NCI-H69 (cell line): ENCODE measurements at places on chromosomes 4 and X.

DNA sequence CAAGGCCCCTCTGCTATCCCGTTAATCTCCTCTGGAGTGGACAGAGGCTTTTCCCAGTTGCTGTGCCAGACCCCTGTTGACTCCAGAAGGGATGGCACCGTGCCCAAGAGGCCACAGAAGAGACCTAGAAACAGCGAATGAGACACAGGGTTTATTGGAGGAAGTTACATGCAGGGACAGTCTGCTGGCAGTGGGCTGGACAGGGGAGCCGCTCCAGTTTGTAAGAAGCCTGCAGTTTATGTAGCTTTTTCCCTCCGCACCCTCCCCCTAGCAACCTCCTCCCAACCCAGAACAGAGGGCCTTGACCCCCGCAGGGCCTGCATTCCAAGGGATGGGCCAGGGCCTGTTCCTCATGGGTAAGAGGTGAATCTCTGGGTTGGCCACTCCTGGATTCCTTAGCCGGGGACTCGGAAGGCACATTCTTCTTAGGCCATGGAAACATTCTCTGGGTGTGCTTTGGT, 216.8 kb upstream of the PSAPL1 start:
- no peak for DNase-seq

- DNase-seq = no peak
Observed at GRCh38 chrX:24204958-24205357, 55.4 kb downstream of the ZFX start.

DNA sequence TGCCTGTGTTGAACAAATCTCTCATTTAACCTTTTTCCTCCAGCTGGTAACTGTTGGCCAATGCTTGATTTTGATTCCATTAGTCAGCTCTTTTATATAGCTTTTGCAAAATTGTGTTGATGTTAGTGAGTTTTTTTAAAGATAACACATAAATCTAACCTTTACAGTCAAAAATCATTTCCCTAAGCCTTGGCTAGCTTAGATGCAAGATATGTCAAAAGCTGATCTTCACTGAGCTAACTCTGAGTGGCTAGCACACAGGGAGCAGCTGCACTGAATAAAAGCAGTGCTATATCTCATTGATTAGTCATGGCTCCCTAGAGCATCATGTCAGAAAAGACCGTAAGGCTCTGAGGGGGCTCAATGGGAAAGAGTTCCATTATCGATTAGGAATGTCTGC, 78.7 kb downstream of the PPARGC1A start:
- no peak for DNase-seq

DNA sequence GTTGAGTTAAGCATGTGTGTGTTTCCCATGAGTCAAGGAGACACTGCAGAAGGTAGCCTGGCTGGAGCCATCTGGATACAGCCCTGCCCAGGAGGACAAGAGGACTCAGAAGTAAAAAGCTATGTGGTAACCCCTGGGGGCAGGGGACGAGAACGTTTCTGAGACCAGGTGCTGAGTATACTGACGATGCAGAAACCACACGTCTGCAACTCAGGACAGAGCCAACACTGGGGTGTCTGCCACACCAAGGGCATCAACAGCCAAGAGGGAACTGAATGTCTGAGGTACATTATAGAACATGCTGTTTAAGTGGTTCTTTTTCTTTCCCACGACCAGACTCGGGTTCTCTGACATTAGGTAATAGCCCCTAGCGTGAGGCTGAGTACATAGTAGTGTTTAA, 94.1 kb upstream of the GPR34 start:
- no peak for DNase-seq

GRCh38 chrX:54044877-54045338, 635 bp upstream of the PHF8 start:
- DNase-seq = peak; percentile 88

- DNase-seq = peak; percentile 52
Observed at GRCh38 chrX:9878146-9878820, 88.9 kb upstream of the CLDN34 start.

- DNase-seq = no peak
Observed at GRCh38 chrX:1239681-1240142, 27.3 kb upstream of the CRLF2 start.

DNA sequence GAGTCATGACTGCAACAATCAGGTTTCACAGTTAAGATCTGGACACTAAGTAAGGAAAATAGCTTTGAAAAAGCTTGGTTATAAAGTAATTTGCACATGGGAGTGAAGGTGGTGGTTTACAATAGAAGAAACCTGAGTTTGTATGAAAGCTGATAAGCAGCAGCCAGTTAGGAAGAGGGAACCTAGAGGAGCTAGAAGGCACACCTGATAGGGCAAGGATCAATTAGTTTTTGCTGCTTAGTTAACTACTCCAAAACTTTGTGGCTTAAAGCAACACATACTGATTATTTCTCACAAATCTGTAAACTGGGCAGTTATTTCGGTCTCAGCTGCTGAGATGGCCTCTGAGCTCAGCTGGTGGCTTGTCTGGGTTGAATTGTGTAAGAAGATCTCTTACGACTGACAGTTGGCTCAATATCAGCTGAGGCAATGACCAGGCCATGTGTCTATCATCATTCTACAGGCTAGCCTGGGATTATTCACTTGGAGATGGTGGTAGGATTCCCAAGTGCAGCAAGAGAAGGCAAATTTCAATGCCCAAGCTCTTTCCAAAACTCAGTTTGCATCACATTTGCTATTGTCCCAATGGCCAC, 255.0 kb upstream of the PITX2 start:
- no peak for DNase-seq

DNA sequence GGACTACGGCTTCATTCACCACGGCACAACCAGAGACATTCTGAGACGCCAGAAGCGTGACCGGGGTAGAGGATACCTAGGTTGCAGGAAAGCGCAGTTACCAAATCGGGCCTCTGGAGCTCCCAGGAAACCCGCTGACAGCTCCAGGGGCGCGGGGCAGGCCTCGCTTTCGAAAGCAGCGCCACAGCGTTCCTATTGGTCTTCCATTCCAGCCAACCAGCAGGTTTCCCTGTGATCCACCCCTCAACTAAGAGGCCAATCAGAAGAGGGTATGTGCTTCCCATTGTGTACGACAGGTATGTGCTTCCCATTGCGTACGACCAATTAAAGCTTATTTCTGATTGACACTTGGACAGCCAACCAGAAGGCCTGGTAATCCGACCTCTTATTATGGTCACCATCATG, 14.9 kb downstream of the SNX12 start:
- DNase-seq = no peak

DNA sequence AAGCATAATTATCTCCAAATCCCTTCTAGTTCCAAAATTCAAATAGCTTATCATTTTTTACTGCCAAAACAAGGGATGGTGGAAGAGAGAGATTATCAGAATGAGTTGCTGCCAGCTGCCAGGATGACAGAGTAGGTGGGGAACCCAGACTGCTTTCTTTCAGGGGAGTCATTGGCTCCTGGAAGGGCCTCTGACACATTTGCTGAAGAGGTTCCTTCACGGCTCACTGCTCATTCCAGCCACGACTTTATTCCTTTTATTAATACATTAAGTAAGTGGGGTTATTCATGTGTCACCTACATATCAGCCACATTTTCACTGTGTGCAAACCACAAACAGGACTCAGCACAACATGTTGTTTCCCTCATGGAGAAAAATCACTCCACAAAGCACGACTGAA, 12.7 kb upstream of the SMIM43 start:
- DNase-seq = no peak

GRCh38 chr4:137015426-137016409, 516.6 kb downstream of the PCDH18 start:
- DNase-seq = peak; percentile 82

DNA sequence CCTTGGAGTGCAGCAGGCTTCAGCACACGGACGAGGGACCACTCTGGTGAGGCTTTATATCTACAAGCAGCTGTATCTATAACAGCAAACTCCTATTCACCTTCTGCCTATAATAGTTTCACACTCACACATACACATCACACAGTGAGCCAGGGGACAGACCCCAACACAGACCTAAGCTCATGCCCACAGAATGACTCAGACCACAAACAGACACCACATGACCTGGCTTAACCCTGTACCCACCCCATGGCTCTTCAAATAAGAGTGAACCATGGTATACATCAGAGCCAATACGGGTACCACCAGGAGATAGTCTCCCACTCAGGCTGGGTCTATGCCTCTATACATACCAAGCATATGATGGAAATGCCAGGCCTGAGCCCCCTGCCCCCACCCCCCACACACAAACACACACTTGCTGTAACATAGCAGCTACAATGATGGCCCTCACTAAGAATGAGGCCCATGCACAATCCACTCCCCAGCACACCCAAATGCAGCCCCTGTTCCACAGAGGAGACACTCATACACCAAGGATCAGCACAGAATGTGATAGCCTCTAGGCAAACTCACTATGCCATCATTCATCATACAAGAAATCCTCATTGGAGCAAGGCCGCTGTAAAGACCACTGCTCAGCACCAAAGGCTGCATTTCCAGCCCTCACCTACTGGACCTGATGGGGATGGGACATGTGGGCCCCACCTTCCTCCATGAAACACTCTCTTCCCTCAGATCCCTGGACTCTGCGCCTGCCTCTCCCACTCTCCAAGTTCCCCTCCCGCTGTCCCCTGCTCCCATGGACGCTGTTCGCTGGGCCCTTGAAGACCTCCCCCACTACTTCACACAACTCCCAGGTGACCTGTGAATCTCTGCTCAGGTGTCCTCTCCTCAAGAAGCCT, 62.1 kb upstream of the XIAP start:
- DNase-seq = no peak

GRCh38 chrX:49249616-49250015, 14.3 kb downstream of the CCDC22 start:
- no peak for DNase-seq

- DNase-seq = peak; percentile 68
Observed at GRCh38 chr4:85084371-85085094, 118.0 kb upstream of the WDFY3 start.

- DNase-seq = no peak
Observed at GRCh38 chrX:130829526-130830515, 73.2 kb downstream of the ENOX2 start.

DNA sequence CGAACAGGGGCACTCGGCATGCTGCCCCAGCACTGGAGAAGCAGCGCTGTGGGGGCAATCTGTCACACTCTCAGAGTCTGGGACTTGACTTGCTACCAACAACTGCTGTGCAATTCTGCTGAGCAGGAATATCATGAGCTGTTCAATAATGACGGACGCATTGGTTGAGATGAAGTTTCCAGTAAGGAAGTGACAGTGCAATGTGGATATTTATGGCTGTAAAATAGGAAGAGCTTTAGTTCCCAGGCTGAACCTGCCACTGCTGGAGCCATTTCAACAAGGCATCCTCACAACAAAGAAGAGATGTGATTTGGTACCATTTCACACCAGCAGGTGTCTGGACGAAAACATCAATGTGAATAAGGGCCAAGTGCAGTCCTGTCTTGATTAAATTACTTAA, 24.2 kb downstream of the CHST7 start:
- DNase-seq = no peak

GRCh38 chrX:146241902-146242301, 424.3 kb downstream of the SLITRK2 start:
- DNase-seq = no peak

DNA sequence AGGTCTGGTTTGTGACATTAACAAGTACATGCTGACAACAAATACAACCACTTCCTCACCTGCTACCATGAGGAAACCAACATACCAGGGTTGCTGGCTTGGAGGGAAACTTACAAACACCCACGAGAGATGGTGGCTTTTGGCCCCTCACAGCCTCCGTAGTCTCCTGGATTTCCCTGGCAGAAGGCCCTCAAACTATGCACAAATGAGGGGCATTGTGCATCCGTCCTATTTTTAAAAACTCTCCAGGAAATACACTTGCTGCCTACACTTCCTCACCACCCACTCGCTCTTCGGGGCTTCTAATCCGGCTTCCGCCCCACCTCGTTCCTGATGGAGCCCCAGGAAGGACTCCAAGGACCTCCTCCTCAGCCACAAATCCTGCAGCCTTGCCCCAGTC, 355.0 kb upstream of the GATB start:
- no peak for DNase-seq

DNA sequence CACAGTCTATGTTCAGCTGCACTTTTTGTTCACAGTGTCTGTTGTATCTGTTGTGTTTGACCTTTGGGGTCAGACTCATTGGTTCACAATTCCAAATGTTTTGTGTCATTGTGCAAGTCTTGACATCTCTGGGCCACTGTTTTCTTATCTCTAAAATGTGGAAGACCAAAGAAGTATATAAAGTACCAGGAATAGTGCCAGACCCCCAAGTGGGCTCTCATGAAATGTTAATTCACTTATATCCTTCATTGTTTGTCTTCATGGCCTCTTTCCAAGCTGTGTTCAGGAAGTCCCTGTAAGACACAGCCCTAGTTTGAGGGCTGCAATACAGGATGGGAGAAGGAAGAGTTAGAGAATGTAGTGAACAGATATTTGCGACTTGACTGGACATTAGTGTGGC, 468.3 kb upstream of the BOD1L1 start:
- DNase-seq = no peak
